ENCODE measurements at places on chromosomes 5 and 9.

DNA sequence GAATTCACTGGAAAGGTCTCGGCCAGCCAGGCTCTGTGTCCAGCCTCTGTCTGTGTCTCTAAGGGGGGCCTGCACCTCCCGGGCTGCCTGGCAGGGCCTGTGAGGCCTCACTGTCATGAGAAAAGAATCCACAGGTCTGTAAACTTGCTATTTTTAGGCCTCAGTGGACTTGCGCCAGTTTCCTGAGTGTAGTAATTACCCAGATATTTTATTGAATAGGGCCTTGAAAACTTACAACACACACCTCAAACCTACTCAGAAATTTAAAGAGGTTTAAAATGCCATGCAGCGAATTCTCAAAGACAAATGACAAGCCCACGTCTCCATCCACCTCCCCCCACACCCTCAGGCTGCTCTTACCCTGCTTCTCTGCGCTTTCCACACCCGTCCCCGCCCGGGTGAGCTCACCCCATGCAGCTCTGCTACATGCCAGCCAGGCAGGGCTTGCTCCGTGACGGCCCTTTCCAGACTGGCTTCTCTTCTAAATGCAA, 8.8 kb upstream of the TENT4A start:
- DNase-seq = no peak

DNA sequence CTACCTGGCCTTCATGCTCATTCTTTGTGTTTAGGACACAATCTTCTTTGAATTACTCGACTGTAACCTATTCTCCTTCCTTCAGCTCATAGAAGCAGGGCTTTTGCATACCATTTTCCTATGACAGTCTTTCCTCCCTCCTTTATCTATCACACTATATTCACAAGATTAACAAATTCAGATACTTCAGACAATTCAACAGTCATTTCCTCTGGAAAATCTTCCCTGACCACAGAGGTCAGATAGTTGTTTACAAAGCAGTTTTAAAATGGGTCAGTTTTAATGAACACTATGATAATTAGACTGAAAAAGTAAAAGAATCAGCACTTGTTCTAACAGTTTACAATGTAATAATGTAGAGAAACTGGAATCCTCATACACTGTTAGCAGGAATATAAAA, 4.3 kb downstream of the CAAP1 start:
- no peak for DNase-seq

GRCh38 chr5:135185481-135186065, 151.5 kb upstream of the PITX1 start:
- no peak for DNase-seq

DNA sequence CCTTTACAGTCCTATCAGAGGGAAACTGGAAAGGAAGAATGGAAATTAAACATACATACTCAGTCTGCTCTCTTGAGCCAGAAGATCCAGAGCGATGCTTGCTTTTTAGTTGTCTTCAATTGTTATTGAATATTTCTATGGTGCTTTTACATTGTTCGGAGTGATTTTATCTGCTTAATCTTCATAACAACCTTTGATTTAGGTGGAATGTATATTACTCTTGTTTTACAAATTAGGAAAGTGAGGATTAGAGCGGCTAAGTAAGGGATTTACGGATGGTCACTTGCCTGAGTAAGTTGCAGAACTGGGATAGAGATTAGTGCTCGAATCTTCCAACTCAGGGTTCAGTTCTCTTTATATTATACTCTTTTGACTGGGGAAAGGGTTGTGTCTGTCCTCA, 69.1 kb downstream of the PBX3 start:
- no peak for DNase-seq

GRCh38 chr9:135105938-135106491, 18.5 kb downstream of the OLFM1 start:
- no peak for DNase-seq
